SHP77 treated with DMSO at 0.1 percent for 48 hours (cell line): ENCODE measurements at places on chromosomes 7 and 10.

GRCh38 chr7:112481833-112482670, 1.3 kb downstream of the LSMEM1 start:
- no peak for DNase-seq

DNA sequence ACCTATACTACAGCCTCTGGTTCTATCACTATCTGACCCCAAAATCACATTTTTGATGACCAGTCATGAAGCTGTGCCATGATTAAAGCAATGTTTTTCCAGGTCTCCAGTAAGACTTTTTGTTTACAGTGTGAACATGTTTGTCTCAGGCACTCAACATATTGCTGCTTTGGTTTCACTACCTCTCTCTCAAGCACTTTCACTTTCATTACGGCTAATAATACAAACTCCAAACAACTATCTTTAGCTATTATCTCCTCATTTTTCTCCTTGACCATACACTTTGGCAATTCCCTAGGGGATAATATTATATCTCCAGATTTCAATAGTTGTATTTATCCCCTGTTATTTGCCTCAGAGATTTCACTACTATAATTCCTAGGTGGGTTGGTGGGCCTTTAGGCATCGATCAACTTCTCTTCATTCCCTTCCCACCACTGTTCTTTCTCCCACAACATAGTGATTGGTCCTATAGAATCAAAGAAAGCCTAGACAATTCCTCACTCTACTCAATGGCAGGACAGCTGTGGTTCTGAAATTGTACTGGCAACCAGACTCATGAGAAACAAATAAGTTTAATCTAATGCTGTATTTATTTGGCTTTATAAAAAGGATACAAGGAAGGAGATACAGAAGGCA, 261.4 kb upstream of the ZWINT start:
- DNase-seq, result no peak

- no peak for DNase-seq
Observed at GRCh38 chr10:65320236-65321026, 1605.4 kb upstream of the LRRTM3 start.

GRCh38 chr10:118551535-118552100, 43.8 kb downstream of the PRLHR start:
- no peak for DNase-seq

- DNase-seq, result no peak
Observed at GRCh38 chr10:17410907-17411306, 43.5 kb downstream of the ST8SIA6 start.

- DNase-seq, result no peak
Observed at GRCh38 chr7:76333511-76334101, 25.2 kb downstream of the YWHAG start.

- no peak for DNase-seq
Observed at GRCh38 chr10:46264336-46264735, 22.5 kb upstream of the ANTXRL start.

DNA sequence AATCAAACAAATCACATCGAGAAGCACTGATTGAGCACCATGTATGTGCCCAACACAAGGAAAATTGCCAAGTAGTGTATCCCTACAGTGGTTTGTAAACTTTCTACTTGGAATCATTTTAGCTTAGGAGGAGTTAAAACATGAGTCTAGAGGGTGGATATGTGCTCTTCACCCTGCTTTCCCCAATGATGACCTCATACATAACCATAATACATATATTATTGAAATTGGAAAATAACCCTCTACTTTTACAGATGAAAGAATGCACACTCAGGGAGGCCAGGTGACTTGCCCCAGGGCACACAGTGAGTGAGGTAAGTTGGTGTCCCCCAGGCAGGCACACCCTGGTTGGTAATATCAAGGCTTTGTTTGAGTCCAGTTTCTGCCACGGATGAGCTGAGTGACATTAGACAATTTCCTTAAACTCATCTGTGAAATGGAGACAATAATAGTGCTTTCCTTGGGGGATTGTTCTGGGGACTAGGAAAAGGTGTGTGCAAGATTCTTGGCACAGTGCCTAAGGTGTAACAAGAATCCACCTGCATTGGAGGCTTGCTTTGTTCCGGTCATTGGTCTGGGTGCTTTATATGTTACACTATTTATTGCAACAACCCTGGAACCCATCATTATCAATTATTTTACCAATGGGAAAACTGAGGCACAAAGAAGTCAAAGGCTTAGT, 50.7 kb downstream of the BPGM start:
- no peak for DNase-seq

GRCh38 chr7:94003446-94004023, 620 bp downstream of the BET1 start:
- no peak for DNase-seq

GRCh38 chr10:2476218-2476811, 591.0 kb upstream of the PFKP start:
- no peak for DNase-seq

- DNase-seq, result no peak
Observed at GRCh38 chr7:26648554-26648953, 215.8 kb downstream of the SKAP2 start.

GRCh38 chr10:27192284-27192683, 37.1 kb downstream of the MASTL start:
- DNase-seq, result no peak

DNA sequence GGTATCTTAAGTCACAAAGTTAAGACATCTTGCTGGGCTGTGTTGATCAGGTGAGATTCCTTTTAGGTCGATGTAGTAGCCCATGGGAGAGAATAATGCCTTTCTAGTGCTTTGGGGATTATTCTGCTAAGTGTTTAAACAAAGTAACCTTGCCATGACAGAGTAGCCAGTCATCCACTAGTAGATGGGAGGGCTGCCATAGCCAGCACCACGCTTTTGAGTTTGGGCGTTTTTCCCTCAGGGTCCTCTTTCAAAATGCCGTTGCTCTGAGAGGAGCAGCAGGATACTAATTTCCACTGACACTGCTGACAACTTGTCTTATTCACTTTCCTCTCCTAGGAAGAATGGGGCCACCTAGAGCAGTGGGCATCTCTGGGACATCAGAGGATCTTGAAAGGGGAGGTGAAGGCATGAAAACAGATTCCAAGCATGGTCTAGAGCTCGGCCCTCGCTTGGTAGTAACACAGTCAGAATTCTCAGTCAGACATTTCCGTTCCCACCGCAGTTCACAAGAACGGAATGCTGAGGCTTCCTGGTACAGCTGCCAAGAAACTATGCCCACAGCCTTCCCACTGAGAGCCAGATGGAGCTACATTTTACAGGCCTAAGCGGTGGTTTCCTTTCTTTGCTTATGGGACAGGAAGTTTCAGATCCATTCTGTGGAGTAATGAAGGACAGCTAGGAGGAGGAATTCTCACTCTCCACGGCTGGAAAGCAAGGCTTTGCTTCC, 15.3 kb upstream of the RSU1 start:
- no peak for DNase-seq

- no peak for DNase-seq
Observed at GRCh38 chr7:29852457-29852856, 46.1 kb downstream of the WIPF3 start.

DNA sequence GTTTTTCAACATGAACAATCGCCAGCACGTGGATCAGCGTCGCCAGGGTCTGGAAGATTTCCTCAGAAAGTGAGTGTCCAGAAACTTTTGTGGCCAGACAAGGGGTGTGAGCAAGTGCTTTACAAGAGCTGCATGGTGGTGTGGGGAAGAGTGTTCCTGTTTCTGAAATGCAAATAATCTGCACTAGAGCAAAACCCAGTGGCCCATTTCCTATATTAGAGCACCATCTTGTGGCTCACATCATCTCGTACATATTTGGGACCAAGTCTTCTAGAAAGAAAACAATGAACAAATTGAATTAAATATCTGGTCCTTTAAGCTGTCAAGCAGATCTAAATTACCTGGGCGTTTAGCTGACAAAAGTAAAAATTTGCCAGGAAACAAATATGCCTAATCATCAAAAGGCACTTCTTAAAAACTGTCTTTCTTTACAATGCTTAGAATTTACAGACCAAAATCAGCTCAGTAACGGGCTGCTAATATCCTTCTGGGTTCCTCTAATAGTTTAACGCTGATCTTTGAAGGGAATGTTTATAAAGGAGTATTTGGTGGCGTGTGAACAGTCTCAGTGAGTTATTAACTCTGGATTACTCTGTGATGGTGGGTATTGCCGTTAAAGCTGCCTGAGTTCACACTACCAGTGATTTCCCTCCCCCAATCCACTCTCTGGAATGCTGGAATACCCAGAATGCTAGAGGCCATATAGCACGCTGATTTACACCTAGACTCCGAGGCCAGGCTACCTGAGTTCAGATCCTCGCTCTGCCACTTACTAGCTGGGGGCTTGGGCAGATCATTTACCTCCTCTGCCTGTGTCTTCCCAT, 73.6 kb downstream of the SNX10 start:
- peak; percentile 83 for DNase-seq
